ENCODE measurements at places on chromosomes 5 and 9.
A peak's percentile ranks its signal among the peaks of the same experiment; 100 is the strongest.

DNA sequence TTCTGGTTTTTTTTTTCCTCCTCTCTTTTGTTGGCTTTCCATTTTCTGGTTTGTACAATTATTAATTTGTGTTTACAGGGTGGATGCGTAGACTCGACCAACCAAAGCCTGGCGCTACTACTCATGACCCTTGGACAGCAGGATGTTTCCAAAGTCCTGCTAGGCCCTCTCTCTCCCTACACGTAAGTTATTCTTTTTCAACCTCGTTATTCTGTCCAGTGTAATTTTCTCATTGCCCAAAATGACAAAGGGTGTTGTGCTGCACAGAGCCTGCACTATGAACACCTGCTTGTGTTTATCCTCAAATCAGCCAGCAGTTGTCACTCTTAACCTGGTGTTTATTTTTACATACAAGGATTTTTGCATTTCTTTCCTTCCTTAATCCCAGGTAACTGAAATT is 56.6 kb downstream of the RCL1 start:
- DNase-seq, result no peak

DNA sequence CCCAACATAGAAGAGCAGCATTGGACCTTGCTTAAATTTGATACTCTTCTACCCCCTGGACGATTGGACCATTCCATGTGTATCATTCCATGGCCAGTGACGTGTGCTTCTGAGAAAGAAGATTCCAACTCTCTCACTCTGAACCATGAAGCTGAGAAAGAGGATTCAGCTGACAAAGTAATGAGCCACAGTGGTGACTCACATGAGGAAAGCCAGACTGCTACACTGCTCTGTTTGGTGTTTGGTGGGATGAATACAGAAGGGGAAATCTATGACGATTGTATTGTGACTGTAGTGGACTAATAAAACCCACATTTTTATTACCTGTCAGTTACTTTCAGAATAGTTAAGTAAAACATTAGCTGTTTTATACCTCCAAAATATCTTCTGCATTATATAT is 7.5 kb downstream of the HSPA5 start:
- no peak for DNase-seq

DNA sequence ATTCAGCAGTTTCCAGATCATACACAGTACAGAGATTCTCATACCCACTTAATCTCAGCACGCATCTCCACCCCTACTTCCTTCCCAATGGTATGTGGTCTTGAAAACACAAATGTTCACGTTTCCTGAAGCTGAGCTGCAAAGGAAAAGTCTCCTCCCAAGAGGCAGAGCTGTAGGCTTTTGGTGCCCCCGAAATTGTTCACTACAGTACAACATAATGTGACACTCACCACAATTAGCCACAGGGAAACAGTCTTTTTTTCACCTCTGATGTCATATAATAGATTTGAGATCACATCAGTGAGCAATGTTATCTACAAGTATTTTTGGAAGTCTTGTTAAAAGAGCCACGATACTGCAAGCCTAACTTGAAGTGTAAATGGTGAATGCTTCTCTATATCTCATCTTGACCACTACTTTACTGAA is 40.2 kb downstream of the NFIB start:
- DNase-seq, result no peak

DNA sequence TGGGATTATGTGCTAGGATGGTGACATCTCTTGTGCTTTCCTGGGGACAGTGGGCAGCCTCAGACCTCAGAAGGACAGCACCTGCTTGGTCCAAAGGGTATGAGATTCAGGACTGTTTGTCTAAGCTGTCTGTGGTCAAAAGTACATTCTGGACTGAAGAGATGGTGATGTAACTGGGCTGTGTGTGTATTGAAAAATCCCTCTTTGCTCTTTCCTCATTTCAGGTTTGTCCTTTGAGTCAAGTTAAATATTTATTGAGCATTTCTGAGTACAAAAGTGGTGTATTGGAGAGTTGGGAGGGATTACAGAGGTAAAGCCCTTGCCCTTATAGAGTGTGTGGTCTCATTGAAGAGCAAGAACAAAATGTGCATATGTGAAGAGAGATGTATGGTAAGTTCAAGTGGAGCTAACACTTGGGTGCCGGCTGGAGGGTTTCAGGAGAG is 46.7 kb downstream of the RCL1 start:
- no peak for DNase-seq

GRCh38 chr9:115213818-115214334 is 95.9 kb upstream of the TNC start:
- DNase-seq, result no peak

DNA sequence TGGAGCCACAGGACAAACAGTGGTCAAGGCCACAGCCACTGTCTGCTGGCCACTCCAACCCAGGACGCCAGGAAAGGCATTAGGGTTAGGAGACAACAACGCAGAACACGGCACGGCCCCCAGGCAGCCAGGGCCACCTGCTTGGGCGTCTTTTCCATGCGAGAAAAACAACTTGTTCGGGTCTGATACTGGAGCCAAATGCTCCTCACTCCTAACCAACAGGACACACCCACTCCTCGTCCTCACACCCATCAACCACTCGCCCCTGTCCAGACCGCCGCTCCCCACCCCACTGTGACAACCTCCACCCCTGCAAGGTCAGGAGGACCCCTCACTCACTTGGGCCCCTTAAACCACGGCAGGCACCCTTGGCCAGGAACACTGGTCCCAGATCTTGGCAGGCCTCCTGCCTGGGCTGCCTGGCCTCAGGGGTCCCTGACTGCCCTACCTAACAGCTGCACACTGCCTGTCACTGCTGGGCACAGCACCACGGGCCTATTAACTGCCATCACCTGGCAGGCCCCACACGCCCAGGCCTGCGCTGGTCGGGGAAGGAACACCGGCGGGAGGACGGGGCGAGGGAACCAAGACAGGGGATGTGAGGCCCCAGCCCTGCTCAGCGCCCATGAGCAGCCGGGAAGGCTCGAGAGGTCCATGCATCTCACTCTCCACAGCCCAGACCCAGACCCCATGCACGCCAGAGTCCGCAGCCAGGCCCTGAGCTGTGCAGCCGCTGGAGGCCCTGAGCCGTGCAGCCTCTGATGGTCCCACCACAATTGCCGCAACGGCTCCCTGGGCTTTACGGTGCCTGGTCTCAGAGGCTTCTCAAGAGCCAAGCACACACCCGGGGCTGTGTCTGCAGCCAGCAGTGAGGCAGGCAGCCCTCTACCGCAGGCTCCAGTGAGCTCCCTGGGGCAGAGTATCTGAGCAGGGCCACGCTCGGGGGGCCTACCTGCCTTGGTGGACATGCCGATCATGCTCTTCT is 13.8 kb downstream of the CLPTM1L start:
- no peak for DNase-seq

GRCh38 chr5:138980441-138980840 is 105.3 kb upstream of the LRRTM2 start:
- DNase-seq, result no peak

GRCh38 chr5:141835928-141836670 is 42.1 kb downstream of the PCDH1 start:
- DNase-seq, result no peak

- no peak for DNase-seq
Measured at GRCh38 chr5:30237189-30237588, 956.3 kb upstream of the CDH6 start.

DNA sequence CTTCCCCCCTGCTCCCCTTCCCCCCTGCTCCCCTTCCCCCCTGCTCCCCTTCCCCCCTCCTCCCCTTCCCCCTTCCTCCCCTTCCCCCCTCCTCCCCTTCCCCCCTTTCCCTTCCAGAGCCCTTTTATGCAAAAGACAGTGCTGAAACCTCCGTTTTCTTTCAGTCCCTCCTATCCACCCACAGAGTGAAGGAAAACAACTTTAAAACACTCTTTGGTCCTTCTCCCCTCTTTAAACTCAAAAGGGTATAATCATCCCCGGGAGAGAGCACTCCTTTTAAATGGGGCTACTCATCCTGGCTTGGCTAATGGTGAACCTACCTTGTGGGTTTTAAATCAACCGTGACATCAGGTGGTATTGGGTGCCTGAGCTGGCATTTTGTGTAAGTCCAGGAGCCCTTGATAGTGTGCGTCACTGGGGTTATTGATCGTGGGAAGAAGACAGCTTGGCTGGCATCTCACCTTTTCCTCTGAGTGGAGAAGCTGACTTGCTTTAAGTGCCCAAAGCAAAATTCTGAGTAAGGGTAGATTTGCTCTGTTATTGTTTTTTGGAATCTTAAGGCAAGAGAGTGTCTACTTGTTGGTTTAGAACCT is 2.7 kb downstream of the LARP1 start:
- DNase-seq, result no peak

- no peak for DNase-seq
Measured at GRCh38 chr5:158492841-158493242, 606.9 kb downstream of the EBF1 start.

DNA sequence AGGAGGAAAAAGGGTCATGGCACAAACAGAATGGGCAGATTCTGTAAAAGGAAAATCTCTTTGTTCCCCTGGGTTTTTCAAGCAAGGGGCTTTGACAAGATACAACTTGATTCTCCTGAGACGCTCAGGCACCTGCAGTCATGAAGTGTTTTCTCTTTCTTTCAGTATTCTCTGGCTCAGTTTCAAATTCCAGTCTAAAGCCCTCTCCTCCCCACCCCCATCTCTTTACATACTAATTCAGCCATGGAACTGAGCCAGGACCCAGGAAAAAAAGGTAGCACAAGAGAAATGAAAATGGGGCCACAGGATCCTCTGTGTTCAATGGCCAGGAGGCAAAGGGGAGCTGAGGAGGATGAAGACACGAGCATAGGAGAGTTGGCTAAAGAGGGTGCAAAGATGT is 408.4 kb downstream of the SPOCK1 start:
- DNase-seq, result no peak

GRCh38 chr9:127942216-127943010 is 4.8 kb upstream of the DPM2 start:
- DNase-seq, result peak; percentile 93

DNA sequence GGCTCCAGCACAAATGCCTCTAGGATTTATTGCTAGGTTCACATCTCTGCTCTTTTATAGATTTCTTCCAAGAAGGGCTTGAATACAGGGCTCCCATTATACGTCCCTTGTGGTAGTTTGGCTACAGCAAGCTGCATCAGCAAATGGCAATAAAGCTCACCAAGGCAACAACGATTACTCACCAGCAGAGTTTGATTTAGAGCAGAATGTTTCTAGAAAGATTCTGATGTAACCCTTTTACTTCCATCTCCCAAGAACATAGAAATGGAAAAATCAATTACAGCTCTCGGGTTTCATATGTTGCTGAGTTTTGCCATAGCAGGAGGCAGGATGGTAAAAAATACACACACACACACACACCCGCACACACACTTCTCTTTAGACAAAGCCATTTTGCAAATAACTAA is 124.2 kb upstream of the TNPO1 start:
- DNase-seq, result no peak

GRCh38 chr5:153594785-153595184 is 104.3 kb downstream of the GRIA1 start:
- DNase-seq, result no peak

DNA sequence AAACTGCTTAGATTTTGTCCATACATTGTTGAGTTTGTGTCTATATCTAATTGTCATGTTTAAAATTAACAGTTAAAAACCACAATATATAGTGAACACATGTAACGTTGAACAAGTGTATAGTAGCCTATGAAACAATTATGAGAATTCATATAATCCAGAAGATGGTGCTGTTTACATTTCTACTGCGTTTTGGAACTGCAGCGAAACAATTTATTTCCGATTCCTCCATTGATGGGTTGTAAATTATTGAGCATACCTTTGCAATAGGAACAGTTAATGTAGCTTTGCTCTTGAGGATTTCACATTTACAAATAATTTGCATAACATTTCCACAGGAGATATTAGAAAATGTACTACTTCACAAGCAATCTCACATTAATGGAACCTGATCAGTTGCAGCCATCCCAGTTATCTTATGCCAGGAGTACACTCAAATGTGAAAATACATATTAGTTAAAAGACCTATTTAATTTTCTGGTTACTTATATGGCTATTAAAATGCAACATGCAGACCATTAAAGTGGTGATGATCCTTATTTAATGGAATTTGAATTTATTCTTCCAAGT is 411.8 kb downstream of the CDH10 start:
- no peak for DNase-seq

DNA sequence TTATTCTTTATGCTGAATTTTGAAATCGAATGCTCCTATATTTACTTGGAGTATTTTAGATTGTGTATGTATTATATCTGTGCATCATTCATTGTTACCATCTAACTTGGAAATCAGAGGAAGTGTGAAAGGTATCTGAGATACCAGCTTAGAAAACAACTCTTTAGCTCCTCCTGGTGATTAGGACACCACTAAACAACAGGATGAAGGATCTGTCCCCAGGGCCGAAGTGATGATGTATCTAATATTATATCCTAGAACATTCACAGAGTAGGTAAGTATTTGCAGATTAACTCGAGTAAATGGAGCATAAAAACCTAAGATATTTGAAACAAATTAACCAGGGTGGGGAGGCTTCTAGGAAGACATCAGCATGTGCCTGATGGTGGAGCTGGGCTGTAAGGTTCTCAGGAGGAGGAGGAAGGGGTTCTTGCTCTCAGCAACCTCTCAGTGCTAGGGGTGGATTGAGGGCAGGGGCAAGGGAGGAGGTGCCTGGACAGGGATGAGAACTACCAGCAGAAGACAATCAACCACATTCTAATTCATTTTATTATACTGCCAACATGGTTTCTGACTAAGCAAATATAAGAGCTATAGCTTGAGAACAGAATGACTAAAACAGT is 2.6 kb upstream of the NFIL3 start:
- DNase-seq, result no peak

- no peak for DNase-seq
Measured at GRCh38 chr5:104702212-104702611, 1139.6 kb upstream of the NUDT12 start.

- no peak for DNase-seq
Measured at GRCh38 chr9:20270161-20270560, 352.1 kb downstream of the MLLT3 start.

GRCh38 chr5:11398728-11399127 is 505.5 kb downstream of the CTNND2 start:
- DNase-seq, result no peak

DNA sequence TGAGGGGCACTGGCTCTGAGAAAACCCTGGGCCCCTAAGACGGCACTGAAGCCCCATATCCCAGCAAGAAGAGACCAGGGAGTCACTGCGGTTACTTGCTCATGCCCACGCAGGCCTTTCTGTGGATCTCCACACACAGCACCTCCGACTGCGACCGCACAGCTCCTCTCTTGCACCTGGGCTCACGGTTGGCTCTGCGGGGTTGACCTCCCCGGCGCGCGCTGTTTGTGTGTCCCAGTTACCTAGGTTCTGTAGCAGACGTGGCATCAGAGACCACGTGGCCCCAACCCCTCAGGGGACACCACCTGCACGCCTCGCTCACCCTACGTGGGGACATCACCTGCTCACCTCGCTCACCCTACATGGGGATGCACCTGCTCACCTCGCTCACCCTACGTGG is 12.7 kb downstream of the LPCAT1 start:
- peak; percentile 79 for DNase-seq

- no peak for DNase-seq
Measured at GRCh38 chr5:116090302-116090701, 5.5 kb downstream of the COMMD10 start.

DNA sequence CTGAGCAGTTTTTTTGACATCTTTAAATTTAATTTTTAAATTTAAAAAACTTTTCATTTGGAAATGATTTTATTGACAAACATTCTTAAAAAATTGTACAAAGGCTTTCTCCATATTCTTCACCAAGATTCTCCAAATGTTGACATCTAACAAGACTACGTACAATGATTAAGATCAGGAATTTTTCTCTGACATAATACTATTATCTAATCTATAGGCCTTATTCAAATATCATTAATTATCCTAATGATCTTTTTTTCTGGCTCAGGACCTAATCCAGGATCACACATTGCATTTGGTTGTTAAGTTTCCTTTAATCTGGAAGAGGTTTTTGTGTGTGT is 106.1 kb upstream of the OSMR start:
- no peak for DNase-seq

- peak; percentile 86 for DNase-seq
Measured at GRCh38 chr5:134371834-134372340, 518 bp downstream of the UBE2B start.
